ENCODE measurements at places on chromosomes 6 and 20.

DNA sequence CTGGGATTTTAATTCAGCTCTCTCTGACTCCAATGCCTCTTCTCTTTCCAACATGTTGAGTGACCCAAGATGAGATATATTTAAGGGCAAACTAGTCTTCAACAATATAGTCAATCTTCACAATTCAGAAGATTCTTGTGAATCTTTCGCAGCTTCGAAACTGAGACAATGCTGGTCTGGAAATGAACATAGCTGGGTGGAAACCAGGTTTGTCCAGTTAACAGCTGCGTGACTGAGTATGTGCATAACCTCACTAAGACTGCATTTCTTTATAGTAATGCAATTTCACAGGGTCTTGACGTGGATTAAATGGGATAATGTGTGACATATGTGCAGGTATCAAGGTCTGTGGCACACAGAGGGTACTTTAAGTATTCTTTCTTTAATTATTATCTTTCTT, 18.9 kb downstream of the PTPRT start:
- no peak for DNase-seq

DNA sequence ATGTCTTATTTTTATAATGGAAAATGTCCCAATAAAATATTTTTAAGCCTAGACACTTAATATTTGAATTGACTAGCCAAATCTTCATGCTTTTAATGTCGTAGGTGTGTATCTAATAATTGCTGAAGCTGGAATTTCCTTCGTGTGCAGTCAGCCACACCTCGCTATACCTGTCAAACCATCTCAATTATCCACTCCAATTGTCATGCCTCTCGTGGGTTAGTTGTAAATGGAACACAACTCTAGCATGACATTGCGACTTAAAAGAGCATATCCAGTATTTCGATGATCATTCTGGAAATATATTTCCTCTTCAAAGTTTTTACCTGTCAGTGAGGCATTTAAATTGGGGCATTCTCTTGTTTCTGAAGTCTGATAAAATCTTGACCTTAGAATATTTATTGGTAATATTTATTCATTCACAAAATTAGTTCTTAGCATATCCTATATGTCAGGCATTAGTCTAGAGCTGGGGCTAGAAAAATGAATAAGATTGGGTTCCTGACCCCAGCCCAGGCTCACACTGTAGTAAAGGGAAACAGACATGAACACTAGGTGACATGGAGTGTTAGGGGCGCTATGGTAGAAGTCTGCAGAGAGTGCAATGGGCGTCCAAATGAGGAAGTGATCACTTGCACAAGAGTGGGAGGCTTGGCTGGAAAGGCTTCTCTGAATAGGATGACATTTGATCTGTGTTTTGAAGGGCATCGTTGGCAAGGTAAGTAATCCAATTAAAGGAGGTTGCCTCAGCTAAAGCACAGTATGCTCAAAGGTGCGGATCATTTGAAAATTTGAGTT, 11.0 kb upstream of the CFAP206 start:
- DNase-seq, result no peak

- no peak for DNase-seq
Measured at GRCh38 chr6:30092852-30093543, 17.4 kb upstream of the RNF39 start.

GRCh38 chr6:40918040-40918651, 120.9 kb downstream of the UNC5CL start:
- no peak for DNase-seq
